ENCODE measurements at places on chromosomes 3 and 15. TPM values are rescaled to one million over a fixed set of nuclear protein-coding genes. Genes with fewer than 3 reads are reported as not detected.

DNA sequence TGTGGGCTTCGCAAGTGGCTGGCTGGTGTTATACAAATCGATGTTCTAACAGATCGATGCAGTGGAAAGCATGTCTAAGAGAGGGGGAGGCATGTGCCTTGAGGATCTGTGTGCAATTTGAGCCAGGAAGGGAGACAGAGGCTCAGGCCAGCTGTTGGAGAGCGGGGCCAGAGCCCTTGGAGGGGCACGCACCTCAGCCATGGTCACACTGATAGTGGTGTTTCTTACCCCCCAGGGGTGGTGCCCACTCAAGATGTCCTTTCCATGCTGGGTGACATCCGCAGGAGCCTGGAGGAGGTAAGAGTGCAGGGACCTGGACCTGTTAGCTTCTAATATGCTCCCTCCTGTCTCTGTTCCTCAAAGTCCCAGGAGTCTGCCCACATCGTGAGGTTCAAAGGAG is 3.8 kb upstream of the ABTB1 start:
- no peak overlapping the region for H3K27ac ChIP-seq
- no peaks in the 10 kb centered on the region for H3K36me3 ChIP-seq
- H3K27me3 ChIP-seq: no peaks in the 10 kb centered on the region

Gene STXBP5L
- not detected for total RNA-seq

DNA sequence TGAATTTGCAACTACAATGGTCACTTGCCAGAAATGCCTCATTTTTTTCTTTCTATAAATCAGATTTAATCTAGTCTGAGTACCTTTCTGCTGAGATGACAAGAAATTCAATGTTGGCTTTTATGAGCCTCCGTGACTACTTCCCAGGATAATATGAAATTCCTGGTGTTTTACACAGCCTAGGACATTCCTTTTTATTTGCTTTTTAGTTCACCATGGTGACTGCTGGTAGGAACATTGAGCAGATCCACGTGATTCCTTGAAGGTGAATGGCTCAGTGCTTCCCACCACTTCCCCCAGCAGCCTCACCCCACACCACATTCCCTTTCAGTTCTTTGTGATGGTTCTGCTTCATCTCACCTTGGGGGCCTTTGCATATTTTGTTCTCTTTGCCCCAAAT is 4.3 kb upstream of the NPTN start:
- H3K27ac ChIP-seq: no peak overlapping the region
- H3K4me3 ChIP-seq: no peak overlapping the region
- peaks cover 17% of the 10 kb centered on the region for H3K4me1 ChIP-seq
- no peak for DNase-seq
- H3K36me3 ChIP-seq: peaks cover 5% of the 10 kb centered on the region

Gene RYR3
- not detected for total RNA-seq

- peaks cover 7% of the 10 kb centered on the region for H3K36me3 ChIP-seq
- no peak overlapping the region for H3K27ac ChIP-seq
- H3K27me3 ChIP-seq: no peaks in the 10 kb centered on the region
- H3K4me1 ChIP-seq: peaks cover 32% of the 10 kb centered on the region
Measured at GRCh38 chr3:10274601-10275000, 18.1 kb downstream of the GHRL start.

GRCh38 chr3:188123170-188123905 is 30.6 kb upstream of the LPP start:
- no peak overlapping the region for H3K27ac ChIP-seq
- no peak for DNase-seq
- H3K27me3 ChIP-seq: no peaks in the 10 kb centered on the region
- peaks cover 15% of the 10 kb centered on the region for H3K4me1 ChIP-seq

GRCh38 chr15:73688455-73688854 is 4.3 kb downstream of the CD276 start:
- no peaks in the 10 kb centered on the region for H3K36me3 ChIP-seq
- peaks cover 28% of the 10 kb centered on the region for H3K27me3 ChIP-seq
- H3K27ac ChIP-seq: no peak overlapping the region
- H3K4me1 ChIP-seq: peaks cover 14% of the 10 kb centered on the region
- no peak overlapping the region for H3K4me3 ChIP-seq
- DNase-seq: no peak

- H3K36me3 ChIP-seq: no peaks in the 10 kb centered on the region
- no peaks in the 10 kb centered on the region for H3K27me3 ChIP-seq
Measured at GRCh38 chr3:190064112-190064511, 56.6 kb downstream of the P3H2 start.

DNA sequence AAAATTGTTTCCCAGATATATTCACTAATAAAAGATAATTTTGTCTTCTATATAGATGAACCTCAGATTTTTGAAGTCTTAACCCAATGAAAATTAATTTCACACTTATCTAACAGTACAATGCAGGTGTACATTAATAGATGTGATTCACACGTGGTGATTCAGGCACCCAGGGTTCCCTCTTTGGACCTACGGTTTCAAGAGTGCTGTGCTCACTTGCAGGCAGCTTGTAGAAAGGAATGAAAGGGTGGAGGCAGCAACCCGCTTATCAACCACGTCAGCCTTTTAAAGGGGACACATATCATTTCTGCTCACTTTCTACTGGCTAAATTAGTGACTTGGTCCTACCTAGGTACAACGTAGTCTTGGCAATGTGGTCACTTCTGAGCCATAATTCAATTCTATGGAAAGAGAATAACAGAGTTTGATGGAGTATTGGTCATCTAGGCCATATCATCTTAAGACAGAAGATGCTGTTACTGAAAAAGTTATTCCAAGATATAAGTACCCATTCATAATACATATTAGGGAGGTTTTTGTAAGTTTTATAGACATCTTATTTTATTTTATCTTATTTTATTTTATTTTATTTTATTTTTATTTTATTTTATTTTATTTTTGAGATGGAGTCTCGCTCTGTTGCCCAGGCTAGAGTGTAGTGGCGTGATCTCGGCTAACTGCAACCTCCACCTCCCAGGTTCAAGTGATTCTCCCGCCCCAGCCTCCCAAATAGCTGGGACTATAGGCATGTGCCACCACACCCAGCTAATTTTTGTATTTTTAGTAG is 37.9 kb downstream of the ACP3 start:
- H3K36me3 ChIP-seq: no peaks in the 10 kb centered on the region
- DNase-seq: no peak
- H3K4me1 ChIP-seq: peaks cover 4% of the 10 kb centered on the region
- peaks cover 16% of the 10 kb centered on the region for H3K27me3 ChIP-seq
- H3K4me3 ChIP-seq: no peak overlapping the region
- H3K27ac ChIP-seq: no peak overlapping the region

Gene UBA7
- 89.5 TPM for total RNA-seq

Gene DUOX1
- not detected for total RNA-seq

Gene TMIE
- total RNA-seq: not detected

- DNase-seq: no peak
- H3K4me1 ChIP-seq: peaks cover 6% of the 10 kb centered on the region
Measured at GRCh38 chr15:25464784-25465183, 26.0 kb upstream of the UBE3A start.

DNA sequence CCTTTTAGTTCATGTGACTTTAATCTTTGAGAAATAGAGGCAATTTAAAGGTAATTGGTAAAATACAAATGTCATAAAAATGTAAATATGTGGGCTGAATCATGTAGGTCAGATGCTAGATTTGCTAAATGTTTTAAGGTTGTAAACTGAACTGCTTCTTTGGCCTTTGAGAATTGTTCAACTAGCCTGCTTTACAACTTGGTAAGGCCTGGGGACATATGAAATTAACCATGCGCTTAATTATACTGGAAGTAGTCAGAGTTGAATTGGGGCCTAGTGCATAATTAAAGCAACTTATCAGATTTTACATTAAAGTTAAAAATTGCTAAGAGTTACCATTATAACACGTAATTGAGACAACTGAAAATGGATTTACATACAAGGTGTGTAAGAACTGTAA is 21.0 kb upstream of the TMEM45A start:
- H3K4me3 ChIP-seq: no peak overlapping the region
- DNase-seq: no peak
- no peak overlapping the region for H3K27ac ChIP-seq
- peaks cover 4% of the 10 kb centered on the region for H3K27me3 ChIP-seq

GRCh38 chr3:152121270-152121636 is 147.5 kb upstream of the MBNL1 start:
- no peak for DNase-seq
- H3K36me3 ChIP-seq: peaks cover 9% of the 10 kb centered on the region
- H3K27ac ChIP-seq: no peak overlapping the region
- no peaks in the 10 kb centered on the region for H3K27me3 ChIP-seq

Gene POMGNT2
- 7.4 TPM for total RNA-seq
